ENCODE measurements at places on chromosomes 1 and 21. TPM values are rescaled to one million over a fixed set of nuclear protein-coding genes. Genes with fewer than 3 reads are reported as not detected.

DNA sequence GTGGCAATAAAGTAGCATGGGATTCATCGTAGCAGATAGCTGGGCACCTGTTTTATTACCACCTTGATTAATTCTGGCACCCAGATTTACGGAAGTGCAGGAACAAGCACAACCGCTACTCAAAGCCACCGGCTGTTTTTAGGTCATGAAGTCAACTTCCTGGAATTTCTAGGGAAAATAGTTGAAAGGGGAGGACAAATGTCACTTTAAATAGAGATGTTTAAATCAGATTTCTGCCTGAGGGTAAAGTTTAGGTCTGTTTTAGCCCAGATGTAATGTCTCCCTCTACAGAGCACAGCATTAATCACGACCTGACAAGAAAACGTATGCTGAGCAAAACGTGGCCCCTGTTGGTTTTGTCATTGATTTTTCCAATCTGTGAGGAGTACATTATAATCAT is 8.0 kb downstream of the ADGRL2 start:
- no peaks in the 10 kb centered on the region for H3K27me3 ChIP-seq
- H3K4me1 ChIP-seq = peaks cover 21% of the 10 kb centered on the region
- H3K36me3 ChIP-seq = no peaks in the 10 kb centered on the region
- DNase-seq = peak; percentile 38
- no peak overlapping the region for H3K27ac ChIP-seq
- H3K4me3 ChIP-seq = no peak overlapping the region

- DNase-seq = no peak
- H3K4me3 ChIP-seq = no peak overlapping the region
Observed at GRCh38 chr21:45386728-45387371, 18.1 kb upstream of the COL18A1 start.

- peaks cover 28% of the 10 kb centered on the region for H3K4me1 ChIP-seq
- DNase-seq = no peak
- no peak overlapping the region for H3K27ac ChIP-seq
Observed at GRCh38 chr1:31302709-31303441, 6.0 kb downstream of the ZCCHC17 start.

The VHLL gene
- not detected for total RNA-seq

DNA sequence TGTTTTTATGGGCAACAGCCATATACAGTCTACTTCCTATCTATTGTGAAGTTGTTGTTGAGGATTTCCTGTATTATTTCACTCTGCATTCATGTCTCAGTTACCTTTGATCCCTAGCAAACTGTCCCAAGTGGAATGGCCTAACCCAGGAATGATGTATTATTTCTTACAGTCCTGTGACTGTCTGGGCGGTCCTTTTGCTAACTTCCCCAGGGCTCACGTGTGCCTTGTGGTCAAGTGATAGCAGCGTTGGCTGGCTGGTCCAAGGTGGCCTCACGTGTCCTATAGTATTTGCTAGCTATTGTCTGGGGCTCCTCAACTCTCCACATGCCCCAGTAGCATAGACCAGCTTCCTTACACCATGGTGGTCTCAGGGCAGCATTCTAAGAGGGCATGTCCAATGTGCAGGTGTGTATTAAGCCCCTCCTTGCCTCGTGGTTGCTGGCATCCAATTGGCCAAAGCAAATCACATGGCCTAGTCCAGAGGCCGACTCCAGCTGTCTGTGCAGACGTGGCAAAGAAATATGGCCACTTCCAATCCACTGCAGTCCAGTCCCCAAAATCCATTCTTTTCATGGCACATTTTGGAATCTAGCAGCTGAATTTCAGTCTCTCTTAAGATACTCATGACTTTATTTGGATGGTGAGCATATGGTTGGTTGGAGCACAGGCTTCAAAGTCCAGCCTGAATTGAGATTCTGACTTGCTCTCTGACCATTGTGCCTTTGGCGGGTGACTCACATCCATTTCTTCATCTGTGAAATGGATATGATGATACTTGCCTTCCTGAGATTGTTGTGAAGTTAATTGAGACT is 94.1 kb downstream of the GALNT2 start:
- H3K36me3 ChIP-seq = no peaks in the 10 kb centered on the region
- DNase-seq = peak; percentile 51
- H3K4me1 ChIP-seq = peaks cover 76% of the 10 kb centered on the region
- H3K27me3 ChIP-seq = no peaks in the 10 kb centered on the region

Data from HepG2 (cell line).